ENCODE measurements at places on chromosomes 7 and 10.
A peak's percentile ranks its signal among the peaks of the same experiment; 100 is the strongest.

DNA sequence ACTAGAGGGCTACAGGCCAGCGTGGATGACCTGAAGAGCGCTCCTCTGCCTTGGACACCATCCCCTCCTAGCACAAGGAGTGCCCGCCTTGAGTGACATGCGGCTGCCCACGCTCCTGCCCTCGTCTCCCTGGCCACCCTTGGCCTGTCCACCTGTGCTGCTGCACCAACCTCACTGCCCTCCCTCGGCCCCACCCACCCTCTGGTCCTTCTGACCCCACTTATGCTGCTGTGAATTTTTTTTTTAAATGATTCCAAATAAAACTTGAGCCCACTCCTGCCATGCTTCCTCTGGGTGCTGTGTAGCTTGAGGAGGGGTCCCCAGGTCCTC, 4.5 kb downstream of the SNCG start:
- no peak for DNase-seq

DNA sequence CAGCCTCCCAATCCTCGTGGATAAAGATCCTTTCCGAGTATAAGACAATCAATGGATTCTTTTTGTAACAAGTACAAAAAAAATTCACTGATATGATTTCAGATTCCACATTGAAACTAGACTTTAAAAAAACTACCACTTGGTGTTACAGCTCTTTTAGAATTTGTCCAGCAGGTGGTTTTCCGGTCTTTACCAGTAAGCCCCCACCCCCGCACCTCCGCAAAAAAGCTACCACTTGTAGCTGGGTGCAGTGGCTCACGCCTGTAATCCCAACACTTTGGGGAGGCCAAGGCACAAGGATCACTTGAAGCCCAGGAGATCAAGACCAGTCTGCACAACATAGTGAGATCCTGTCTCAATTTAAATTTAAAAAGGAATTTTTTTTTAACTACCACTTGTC, 19.8 kb downstream of the IGF2BP3 start:
- DNase-seq, result no peak

- no peak for DNase-seq
Measured at GRCh38 chr7:244974-245373, 45.0 kb upstream of the FOXL3 start.

DNA sequence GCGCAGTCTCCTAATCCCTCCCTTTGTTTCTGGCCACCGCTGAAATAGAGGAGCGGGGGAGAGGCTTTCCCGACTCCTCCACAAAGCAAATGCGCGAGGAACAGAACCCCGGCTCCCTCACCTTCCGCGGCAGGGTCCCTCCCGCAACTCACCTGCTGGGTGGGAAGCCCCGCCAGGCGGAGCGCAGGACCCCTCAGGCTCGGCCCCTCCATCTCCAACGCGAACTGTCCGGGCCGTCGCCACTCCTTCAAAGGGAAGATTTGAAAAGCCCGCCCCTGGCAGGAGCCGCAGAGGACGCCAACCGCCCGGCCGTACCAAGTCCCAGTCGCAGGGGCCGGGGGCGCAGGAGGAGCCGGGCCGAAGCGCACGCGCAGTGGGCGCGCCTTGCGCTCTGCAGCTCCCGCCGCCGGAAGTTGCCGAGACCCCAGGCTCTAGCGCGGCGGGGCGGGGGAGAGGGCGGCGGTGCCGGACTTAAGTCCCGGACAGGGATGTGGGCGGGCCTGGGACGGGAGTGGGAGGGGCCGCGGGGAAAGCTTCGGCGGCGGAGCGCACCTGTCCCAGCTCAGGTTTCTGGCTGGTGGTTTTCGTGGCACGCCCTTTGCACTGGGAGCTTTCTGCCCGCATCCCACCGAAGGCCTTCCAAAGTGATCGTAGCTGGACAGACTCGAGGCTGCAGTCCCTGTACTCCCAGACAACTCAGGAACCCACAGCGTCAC, at the start of gene RTKN2:
TSS of gene RTKN2 (minus strand) at position 446 of the 716 bp plus-strand sequence. CDS start at position 212, 234 bp downstream.
- peak; percentile 71 for DNase-seq

DNA sequence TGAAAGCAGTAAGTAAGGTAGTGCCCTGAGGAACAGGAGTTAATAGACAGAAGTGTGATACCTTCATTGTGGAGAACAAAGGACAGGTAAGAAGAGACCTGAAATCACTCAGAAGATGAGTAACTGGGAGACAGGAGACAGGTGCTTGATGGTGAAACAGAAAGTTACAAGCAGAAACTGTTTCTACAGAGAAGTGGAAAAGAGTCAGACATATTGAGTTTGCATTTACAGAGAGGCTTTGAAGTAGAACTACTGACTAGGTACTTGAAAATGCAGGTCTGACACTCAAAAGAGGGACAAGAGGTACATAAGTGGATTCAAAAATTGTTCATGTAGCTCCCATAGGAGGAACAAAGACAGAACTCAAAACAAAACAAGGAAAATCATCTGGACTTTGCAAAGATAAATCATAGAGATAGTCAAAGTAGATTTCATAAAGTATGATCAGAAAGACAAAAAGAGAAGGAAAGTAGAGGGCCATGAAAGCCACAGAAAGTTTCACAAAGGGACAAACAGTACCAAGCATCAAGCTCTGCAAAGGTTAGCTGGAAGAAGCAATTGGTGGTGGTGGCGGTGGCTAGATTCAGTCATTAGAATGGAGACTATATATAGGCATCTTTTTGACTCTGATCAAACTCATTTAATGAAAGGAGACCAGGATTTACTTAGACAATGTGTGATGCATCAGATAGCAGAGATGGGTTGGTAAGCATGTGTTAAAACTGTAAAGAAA, 198.4 kb downstream of the PCLO start:
- no peak for DNase-seq

DNA sequence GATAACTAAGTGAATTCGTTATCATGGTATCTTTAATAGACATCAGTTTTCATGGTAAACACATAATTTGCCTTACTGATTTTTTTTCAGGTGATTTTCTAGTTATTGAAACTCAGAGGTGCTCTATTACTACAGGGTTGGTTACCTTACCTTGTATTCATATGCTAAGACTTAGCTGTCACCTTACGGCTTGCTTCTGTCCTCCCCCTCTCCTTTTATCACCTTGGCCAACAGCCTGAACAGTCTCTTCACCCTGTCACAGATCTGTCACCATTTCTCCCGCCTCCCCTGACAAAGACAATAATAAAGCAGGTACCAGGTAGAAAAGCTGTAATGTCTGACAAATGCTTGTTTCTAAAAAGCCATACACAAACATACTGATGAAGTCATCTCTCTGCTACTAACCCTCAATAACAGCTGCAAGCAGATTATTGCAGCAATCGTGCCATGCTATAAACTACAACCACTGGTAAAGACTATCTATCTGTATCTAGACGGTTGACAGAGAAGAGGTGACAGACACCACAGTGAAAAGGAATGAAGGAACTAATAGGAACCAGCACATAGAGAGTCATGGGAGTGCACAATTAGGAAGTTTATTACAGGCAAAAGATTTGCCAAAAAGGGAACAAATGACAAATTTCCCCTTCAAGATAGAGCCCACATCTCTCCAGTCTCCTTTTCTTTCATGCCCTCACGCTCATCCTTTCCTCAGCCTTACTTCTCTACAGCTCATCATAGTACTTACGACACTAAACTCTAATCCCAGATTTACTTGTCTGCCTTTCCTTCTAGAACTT, 57.2 kb downstream of the ARHGAP12 start:
- DNase-seq, result no peak

- DNase-seq, result no peak
Measured at GRCh38 chr7:87447116-87447635, 28.3 kb downstream of the ABCB4 start.

DNA sequence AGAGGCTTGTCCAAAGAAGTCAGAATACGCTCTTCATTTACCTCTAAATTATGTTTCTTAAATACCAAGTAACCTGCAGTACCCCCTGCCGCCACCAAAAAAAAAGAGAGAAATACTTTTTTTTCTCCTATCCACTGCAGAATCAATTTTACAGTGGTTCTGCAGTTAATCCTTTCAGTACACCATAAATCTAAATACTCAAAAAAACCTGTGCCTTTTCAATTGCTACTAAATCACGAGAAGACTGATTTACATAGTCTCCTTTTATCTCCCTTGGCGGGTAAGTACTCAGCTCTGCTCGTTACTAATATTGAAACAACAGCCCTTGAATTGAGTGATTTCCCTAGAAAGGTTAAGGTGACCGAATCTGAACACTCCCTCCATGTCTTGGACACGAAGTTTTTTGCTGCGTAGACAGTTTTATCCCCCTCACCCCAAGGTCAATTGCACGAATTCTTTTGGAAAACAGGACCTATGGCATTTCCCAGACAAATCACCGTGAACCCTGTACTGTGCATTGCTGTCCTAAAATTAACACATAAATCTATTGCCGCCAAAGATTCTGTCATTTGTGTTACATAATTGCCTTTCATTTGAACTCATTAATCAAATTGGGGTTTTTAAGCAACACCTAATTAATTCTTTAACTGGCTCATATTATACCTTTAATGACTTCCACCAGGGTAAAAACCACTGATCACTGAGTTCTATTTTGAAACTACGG, 512 bp upstream of the VIM start:
- peak; percentile 24 for DNase-seq

DNA sequence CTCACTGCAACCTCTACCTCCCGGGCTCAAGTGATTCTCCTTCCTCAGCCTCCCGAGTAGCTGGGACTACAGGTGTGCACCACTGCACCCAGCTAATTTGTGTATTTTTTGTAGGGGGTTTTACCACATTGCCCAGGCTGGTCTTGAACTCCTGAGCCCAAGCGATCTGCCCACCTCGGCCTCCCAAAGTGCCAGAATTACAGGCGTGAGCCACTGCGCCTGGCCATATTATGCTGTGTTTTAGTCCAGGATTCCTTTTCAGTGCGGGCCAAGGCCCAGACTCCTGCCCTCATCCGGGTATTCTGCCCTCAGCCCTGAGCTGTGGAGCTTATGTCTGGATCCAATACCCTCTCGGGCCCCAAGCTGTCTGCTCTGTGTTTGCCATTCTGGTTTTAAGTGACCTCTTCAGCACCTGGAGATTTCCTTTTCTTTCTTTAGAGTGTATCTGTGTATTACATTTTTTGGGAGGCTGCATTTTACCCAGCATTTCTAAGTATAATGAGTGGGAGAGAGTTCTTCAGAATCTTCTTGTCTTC, 114.9 kb downstream of the BUB3 start:
- no peak for DNase-seq

DNA sequence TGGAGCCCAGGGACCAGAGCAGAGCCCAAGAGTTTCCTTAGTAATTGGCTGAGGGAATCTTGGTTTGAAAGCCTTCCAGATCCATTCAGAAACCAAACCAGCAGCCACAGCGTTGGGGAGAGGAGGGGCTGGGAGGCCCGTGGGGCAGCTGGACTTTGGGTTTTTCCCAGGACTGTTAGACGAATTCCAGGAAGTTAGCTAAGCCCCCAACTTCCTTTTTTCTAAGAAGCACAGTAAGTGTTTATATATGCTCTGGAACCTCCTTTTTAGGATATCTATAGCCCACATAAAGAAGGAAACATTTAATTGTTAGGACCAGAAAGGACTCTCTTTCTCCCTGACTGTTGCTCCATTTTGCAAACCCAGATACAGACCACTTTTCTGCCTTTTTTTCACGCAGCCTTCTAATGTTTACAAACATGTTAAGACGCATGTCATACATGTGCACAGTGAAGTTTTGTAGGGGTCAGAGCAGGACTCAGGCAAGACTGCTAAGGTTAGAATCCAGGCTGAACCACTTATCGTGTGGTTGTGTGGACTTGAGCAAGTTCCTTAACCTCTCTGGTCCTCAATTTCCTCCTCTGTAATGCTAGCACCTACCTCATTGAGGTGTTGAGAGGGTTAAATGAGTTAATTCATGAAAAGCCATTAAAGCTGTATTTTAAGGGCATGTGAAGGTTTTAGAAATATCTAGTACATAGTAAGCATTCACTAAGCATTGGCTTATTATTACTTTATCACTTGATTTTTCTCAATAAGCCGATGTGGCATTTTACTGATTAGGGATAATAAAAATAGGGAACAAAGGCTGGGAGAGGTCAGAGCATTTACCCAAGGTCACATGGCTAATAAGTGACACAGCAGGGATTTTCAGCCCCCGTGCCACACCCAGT, 42.4 kb downstream of the TBATA start:
- DNase-seq, result no peak

- peak; percentile 68 for DNase-seq
Measured at GRCh38 chr7:87600130-87601124, at the start of gene ABCB1. Gene ABCB1, minus strand, starts transcription at chr7:87600884. Its CDS starts 700 bp downstream, at chr7:87600184.

GRCh38 chr7:132160611-132161532, 415.4 kb downstream of the PLXNA4 start:
- no peak for DNase-seq

DNA sequence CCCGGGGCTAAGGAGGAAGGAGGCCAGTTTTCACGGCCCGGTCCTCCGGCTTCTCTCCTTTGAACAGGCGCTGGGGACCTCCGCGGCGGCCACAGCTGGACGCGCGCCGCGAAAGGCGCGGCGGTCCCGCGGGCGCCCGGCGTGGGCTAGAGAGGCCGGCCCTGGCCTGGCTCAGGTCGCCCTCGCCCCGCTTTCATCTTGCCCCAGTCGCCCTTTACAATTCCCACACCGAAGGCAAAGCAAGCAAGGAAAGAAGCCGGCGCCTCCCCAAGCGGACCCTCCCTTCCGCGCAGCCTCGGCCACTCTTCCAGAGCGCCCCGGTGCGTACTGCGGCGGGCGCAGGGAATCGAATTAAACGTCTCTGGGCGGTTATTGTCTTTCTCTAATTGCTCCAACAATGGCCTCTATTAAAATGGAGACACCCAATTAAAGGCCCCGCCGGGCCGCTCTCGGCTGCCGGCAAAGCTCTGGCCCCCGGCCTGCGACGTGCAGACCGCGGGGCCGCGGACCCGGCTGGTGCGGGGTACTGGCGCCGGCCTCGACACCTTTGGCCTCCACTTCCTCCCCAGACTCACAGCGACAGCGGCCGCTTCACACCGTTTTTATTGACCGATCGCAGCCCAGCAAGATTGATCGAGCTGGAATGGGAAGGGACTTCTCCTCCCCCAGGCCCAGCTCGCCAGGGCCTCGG, 4.5 kb upstream of the GATA3 start:
- DNase-seq, result no peak

DNA sequence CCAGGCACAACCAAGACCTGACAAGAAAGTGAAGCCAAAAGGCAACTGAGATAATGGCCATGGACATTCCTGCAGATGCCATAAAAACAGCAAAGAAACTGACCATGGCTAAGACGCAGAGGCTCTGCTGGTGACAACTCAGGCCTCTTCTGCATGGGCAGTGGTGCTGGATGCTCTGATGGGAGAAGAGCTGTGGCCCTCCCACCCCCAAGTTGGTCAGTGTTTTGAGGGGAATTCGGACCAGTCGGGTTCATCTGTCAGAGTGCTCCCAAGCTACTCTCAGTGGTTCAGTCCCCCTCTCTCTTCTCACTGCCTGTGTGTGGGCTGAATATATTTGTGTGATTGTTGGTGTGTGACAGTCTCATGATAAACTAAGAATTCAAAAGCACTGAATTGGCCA, 79.0 kb upstream of the GPR26 start:
- no peak for DNase-seq

DNA sequence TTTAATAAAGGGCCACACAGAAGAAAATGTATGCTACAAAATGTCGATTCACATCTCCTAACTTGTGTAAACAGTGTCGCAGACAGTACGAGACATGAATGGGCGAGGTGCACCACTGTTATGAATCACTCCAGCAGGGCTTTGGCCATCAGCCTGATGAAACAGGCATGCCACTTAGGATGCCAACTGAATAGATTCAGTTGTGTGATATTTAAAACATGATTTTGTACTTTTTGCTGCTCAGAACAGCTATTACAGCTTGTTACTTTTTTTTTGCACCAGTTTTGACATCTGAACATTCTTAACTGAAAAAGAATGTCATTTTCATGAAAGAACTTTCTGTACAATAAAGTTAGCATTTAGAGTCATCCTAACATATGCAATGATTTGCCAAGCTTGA, 138.1 kb downstream of the VTI1A start:
- no peak for DNase-seq

- DNase-seq, result no peak
Measured at GRCh38 chr10:27345455-27345920, 104.9 kb upstream of the ACBD5 start.
